Lower lobe of right lung (tissue), 2 donors: ENCODE measurements at places on chromosomes 4 and X. TPM values are rescaled to one million over a fixed set of nuclear protein-coding genes. Genes with fewer than 3 reads are reported as not detected.

DNA sequence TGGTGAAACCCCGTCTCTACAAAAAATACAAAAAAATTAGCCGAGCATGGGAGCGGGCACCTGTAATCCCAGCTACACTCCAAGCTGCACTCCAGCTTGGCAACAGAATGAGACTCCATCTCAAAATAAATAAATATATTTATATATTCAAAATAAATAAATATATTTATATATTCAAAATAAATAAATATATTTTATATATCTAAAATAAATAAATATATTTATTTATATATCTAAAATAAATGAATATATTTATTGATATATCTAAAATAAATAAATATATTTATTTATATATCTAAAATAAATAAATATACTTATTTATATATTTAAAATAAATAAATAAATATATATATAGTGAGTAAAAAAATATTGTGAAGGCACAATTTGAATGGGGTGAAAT lies 63.4 kb upstream of the EXOC1L start:
- no peak for DNase-seq
- H3K27ac ChIP-seq: no peak overlapping the region
- no peak overlapping the region for H3K4me3 ChIP-seq
- no peaks in the 10 kb centered on the region for H3K4me1 ChIP-seq
- no peaks in the 10 kb centered on the region for H3K27me3 ChIP-seq

DNA sequence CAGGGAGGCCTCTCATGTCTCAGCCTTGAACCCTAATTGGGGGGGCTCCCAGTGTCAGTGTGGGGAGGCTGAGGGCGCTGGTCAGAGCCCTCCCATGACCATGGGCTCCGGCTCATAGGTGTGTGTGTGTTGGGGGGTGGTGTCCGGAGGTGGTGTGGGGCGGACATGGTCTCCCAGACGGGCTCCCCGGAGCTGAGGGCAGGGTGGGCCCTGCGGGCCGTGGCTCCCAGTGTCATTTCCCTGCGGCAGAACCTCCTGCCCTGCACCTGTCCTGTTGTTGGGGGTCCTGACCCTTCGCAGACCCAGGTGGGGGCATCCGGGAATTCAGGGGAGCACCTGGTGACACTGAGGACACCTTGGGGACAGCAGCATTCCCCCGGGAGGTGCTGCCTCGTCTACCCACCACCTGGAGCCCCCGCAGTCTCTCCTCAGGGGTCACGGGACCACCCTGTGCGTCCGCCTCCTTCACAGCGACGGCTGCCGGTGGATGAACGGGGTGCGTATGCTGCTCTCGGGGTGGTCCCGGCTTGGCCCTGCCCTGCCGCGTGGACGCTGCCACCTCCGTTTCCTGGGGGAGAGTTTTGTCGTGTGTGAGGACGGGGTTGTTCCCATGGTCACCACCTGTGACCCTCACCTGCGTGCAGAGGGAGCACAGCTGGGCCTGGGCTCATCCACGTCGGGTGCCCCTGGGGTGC lies 14.5 kb upstream of the GTPBP6 start:
- DNase-seq: peak; percentile 43
- H3K4me1 ChIP-seq: peaks cover 11% of the 10 kb centered on the region
- no peak overlapping the region for H3K27ac ChIP-seq
- no peak overlapping the region for H3K4me3 ChIP-seq

- H3K4me3 ChIP-seq: no peak overlapping the region
- H3K27me3 ChIP-seq: no peaks in the 10 kb centered on the region
- no peaks in the 10 kb centered on the region for H3K4me1 ChIP-seq
- H3K36me3 ChIP-seq: no peaks in the 10 kb centered on the region
Measured at GRCh38 chrX:154317391-154317995, 21.9 kb downstream of the TKTL1 start.

GRCh38 chr4:80382090-80382832 lies 46.7 kb downstream of the CFAP299 start:
- no peak for DNase-seq
- no peaks in the 10 kb centered on the region for H3K36me3 ChIP-seq
- no peaks in the 10 kb centered on the region for H3K27me3 ChIP-seq
- H3K4me1 ChIP-seq: no peaks in the 10 kb centered on the region

- H3K27ac ChIP-seq: no peak overlapping the region
- H3K27me3 ChIP-seq: peaks cover 50% of the 10 kb centered on the region
- DNase-seq: no peak
- H3K4me3 ChIP-seq: peak overlapping the region; percentile 29
- H3K36me3 ChIP-seq: no peaks in the 10 kb centered on the region
- peaks cover 18% of the 10 kb centered on the region for H3K4me1 ChIP-seq
Measured at GRCh38 chrX:372856-373640, 13.7 kb downstream of the PPP2R3B start.

GRCh38 chrX:39654952-39655351 lies 442.8 kb downstream of the BCOR start:
- no peak overlapping the region for H3K4me3 ChIP-seq
- H3K27ac ChIP-seq: no peak overlapping the region
- no peaks in the 10 kb centered on the region for H3K27me3 ChIP-seq
- DNase-seq: no peak
- no peaks in the 10 kb centered on the region for H3K36me3 ChIP-seq

GRCh38 chrX:31036895-31037294 lies 34.9 kb downstream of the FTHL17 start:
- peak; percentile 43 for DNase-seq
- no peak overlapping the region for H3K4me3 ChIP-seq
- no peaks in the 10 kb centered on the region for H3K36me3 ChIP-seq
- no peaks in the 10 kb centered on the region for H3K27me3 ChIP-seq

The UFSP2 gene
- total RNA-seq: 30.0 TPM

The XKRX gene
- total RNA-seq: 8.1 TPM

The CT45A3 gene
- not detected for total RNA-seq
